ENCODE measurements at places on chromosomes 6 and 20. TPM values are rescaled to one million over a fixed set of nuclear protein-coding genes. Genes with fewer than 3 reads are reported as not detected.

GRCh38 chr20:44392776-44393607 is 37.5 kb downstream of the HNF4A start:
- H3K36me3 ChIP-seq: no peaks in the 10 kb centered on the region
- peaks cover 3% of the 10 kb centered on the region for H3K27me3 ChIP-seq
- DNase-seq: no peak
- no peak overlapping the region for H3K27ac ChIP-seq
- H3K4me3 ChIP-seq: no peak overlapping the region

- peaks cover 2% of the 10 kb centered on the region for H3K27me3 ChIP-seq
- H3K4me3 ChIP-seq: no peak overlapping the region
- H3K36me3 ChIP-seq: no peaks in the 10 kb centered on the region
Observed at GRCh38 chr6:89527634-89528033, 94.7 kb downstream of the ANKRD6 start.

DNA sequence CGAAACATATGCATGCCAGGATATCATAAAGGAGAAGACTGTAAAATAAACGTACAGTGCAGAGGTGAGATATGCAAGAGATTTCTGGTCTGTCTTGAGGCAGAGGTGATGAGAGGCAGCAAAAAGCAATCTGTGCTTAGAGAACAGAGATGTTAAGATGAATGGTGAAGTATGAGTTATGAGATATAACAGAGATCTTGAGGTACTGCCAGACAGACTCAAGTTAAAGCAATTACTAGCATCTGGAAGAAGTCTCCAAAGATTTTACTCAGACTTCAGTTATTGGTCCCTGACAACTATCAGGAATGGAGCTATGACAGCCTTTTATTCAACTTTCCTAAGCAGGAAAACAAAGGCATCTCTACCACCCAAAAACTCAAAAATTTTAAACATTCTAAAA is 122.8 kb upstream of the DST start:
- no peak for DNase-seq
- H3K4me3 ChIP-seq: no peak overlapping the region
- no peak overlapping the region for H3K27ac ChIP-seq
- no peaks in the 10 kb centered on the region for H3K27me3 ChIP-seq

GRCh38 chr20:40692240-40693011 is 3.4 kb upstream of the MAFB start:
- H3K4me1 ChIP-seq: peaks cover 13% of the 10 kb centered on the region
- H3K27ac ChIP-seq: no peak overlapping the region
- H3K4me3 ChIP-seq: no peak overlapping the region

- H3K36me3 ChIP-seq: no peaks in the 10 kb centered on the region
- no peak for DNase-seq
- peaks cover 14% of the 10 kb centered on the region for H3K27me3 ChIP-seq
- H3K27ac ChIP-seq: no peak overlapping the region
Observed at GRCh38 chr6:108145639-108146038, 20.2 kb upstream of the NR2E1 start.

DNA sequence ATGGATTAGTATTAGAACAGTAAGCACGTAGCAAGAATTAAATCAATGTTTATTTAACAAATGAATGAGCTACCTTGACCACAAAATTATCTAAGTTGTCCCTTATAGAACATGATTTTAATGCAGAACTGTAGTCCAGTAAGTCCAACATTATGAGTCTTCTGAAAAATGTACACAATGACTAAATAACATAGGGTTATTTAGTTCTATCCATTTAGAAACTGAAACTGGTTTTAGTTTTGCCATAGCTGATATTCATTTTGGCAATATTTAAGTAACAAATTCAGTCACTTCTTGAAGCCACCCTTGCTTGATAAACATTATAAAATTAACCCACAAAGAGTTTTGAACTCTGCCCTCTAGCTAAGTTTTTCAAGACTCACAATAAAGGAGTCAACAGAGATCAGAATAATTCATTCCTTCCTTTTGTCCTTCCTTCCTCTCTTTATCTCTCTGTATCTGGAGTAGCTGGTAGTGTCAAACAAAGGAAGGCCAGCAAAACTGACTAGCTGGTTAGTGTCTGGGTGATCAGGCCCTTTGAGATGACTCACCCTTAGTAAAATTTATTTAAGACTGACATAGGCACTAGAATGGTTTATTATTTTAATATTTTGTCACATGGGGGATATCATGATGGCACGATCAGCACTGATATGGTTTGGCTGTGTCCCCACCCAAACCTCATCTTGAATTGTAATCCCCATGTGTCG is 115.1 kb downstream of the BTBD9 start:
- no peak overlapping the region for H3K27ac ChIP-seq
- peak; percentile 15 for DNase-seq
- no peaks in the 10 kb centered on the region for H3K27me3 ChIP-seq

GRCh38 chr6:96065213-96065612 is 49.4 kb downstream of the FUT9 start:
- no peak overlapping the region for H3K4me3 ChIP-seq
- no peaks in the 10 kb centered on the region for H3K4me1 ChIP-seq
- no peaks in the 10 kb centered on the region for H3K27me3 ChIP-seq
- DNase-seq: no peak

GRCh38 chr6:73823832-73824231 is 127.8 kb downstream of the CD109 start:
- H3K4me1 ChIP-seq: no peaks in the 10 kb centered on the region
- DNase-seq: no peak
- H3K27me3 ChIP-seq: no peaks in the 10 kb centered on the region
- no peak overlapping the region for H3K4me3 ChIP-seq
- no peak overlapping the region for H3K27ac ChIP-seq
- no peaks in the 10 kb centered on the region for H3K36me3 ChIP-seq

- H3K27ac ChIP-seq: peak overlapping the region; percentile 50
- H3K4me1 ChIP-seq: peaks cover 73% of the 10 kb centered on the region
- H3K36me3 ChIP-seq: no peaks in the 10 kb centered on the region
- H3K27me3 ChIP-seq: no peaks in the 10 kb centered on the region
- H3K4me3 ChIP-seq: peak overlapping the region; percentile 4
Observed at GRCh38 chr6:143549221-143549948, 37.9 kb upstream of the FUCA2 start.

GRCh38 chr6:116210750-116211425 is 43.0 kb downstream of the TSPYL4 start:
- H3K36me3 ChIP-seq: peaks cover 3% of the 10 kb centered on the region
- no peak for DNase-seq
- H3K27ac ChIP-seq: no peak overlapping the region
- H3K4me3 ChIP-seq: no peak overlapping the region

DNA sequence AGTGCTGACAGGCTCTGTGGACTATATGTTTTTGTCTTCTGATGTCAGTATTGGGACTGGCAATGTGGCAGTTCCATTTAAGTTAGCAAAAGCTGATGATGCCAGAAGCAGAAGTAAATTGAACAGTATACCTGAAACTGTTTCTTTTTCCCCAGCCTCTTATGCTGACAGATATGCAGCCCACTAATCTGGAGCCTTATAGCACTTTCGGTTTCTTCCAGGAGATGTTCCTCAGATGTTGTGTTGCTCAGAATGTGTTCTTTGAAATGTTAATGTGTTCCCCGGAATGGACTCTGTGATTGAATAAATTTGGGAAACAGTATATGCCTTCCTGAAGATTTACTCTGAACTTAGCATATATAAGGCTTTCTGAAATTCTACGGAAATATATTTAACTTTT is 80.7 kb upstream of the MRAP2 start:
- H3K4me3 ChIP-seq: no peak overlapping the region
- H3K36me3 ChIP-seq: peaks cover 24% of the 10 kb centered on the region
- H3K4me1 ChIP-seq: no peaks in the 10 kb centered on the region
- no peaks in the 10 kb centered on the region for H3K27me3 ChIP-seq
- DNase-seq: no peak

DNA sequence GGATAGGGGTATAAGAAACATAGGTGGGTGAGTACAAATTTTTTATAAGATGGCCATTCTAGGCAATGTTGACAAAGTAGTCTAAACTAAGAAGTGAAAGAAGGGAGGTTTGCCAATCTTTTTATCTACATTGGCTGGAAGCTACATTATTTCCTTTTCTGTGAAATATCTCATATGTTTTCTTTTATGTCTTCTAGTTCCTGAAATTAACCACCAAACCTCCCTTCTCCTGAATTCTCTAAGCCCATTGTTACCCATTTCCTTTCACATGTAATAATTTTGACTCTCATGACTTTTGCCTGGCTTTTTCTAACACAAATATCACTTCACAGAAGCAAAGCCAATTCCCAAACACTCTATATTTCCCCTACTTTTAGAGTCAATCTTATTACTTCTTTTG is 496.2 kb upstream of the JAG1 start:
- H3K4me1 ChIP-seq: no peaks in the 10 kb centered on the region
- H3K4me3 ChIP-seq: no peak overlapping the region
- no peaks in the 10 kb centered on the region for H3K27me3 ChIP-seq
- no peaks in the 10 kb centered on the region for H3K36me3 ChIP-seq
- no peak overlapping the region for H3K27ac ChIP-seq

DNA sequence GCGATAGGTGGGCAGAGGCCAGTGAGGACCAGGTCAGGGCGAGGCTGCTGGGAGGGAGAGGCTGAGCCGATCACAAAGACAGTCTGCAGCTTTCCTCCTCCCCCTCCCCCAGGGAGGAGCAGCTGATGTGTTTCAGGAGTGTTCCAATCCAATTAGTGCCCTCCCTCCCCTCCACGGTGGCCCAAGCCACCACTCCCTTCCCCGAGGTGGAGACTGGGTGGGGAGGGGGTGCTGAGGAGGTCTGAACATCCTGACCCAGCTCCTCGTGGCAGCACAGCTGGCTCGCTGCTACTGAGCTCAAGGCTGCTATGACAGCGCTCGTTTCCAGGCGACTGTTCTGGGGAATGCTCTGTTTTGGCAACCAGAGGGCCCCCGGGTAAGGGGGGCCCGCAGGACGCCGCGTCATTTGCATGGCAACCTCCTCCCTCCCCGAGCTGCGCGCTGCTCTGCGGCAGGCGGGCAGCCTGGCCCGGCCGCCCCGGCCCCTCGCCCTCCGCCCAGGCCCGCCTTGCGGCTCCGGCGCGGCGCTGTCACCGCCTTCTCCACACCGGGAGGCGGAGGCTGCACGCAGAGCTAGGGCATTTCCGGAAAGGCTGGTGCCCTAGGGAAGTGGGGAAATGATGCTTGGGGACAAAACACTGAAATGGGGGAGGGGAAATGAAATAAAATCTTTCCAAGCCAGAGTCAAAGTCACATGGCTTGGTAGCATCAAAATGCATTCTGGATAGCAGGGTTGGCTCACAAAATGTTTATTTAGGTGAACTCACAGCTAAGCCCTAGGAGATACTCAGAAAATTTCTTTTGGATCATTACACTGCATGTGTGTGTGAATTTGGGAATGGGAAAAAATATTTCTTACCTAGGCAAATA is 67.4 kb upstream of the PIM1 start:
- H3K4me3 ChIP-seq: peak overlapping the region; percentile 80
- H3K27me3 ChIP-seq: no peaks in the 10 kb centered on the region
- peak; percentile 71 for DNase-seq
- no peaks in the 10 kb centered on the region for H3K36me3 ChIP-seq
- H3K4me1 ChIP-seq: peaks cover 17% of the 10 kb centered on the region
- peak overlapping the region; percentile 24 for H3K27ac ChIP-seq

DNA sequence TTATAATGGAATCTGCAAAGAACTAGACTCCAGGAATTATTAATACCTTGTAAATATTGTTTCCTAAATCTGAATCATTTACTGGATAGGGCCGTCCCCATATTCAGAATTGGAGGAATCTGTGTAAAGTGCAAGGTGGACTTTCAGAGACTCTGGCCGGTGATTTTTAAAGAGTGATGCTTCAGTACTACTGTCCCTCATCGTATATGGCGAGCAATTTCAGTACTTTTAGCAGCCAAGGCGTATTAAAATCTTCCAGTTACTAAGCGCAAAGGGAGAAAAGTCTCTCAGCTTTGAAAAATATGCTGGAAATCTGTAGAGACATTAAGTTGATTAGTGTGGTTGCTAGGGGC is 483 bp downstream of the SMIM26 start:
- peaks cover 22% of the 10 kb centered on the region for H3K36me3 ChIP-seq
- no peaks in the 10 kb centered on the region for H3K27me3 ChIP-seq
- peak overlapping the region; percentile 98 for H3K4me3 ChIP-seq
- no peak for DNase-seq

GRCh38 chr6:10597499-10598001 is 76.4 kb downstream of the GCNT2 start:
- H3K4me3 ChIP-seq: no peak overlapping the region
- H3K27me3 ChIP-seq: no peaks in the 10 kb centered on the region
- no peaks in the 10 kb centered on the region for H3K36me3 ChIP-seq

- no peak for DNase-seq
- peaks cover 14% of the 10 kb centered on the region for H3K4me1 ChIP-seq
- no peak overlapping the region for H3K4me3 ChIP-seq
- H3K36me3 ChIP-seq: no peaks in the 10 kb centered on the region
Observed at GRCh38 chr6:42958125-42958524, 2.4 kb upstream of the GNMT start.

GRCh38 chr6:52221302-52221701 is 23.0 kb downstream of the IL17F start:
- H3K4me1 ChIP-seq: no peaks in the 10 kb centered on the region
- no peak for DNase-seq
- no peak overlapping the region for H3K4me3 ChIP-seq
- no peaks in the 10 kb centered on the region for H3K36me3 ChIP-seq
- H3K27me3 ChIP-seq: no peaks in the 10 kb centered on the region

DNA sequence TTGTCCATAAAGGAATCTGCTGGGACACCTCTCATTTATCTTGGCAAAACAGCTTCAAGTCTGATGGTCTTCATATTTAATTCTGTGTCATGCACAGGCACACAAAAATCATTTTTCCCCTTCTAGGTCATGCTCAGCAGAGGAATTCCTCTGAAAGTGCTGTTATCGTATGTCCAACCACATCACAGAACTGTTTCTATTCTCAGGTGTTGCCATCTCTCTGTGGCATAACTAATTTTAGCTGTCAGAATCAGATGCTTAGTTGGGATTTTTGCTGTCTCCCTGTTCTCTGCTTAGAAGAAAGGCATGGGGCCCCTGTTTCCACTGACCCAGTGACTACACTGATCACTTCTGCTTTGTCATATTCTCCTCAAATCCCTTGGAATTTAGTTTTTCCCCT is 608.0 kb upstream of the EPHA7 start:
- DNase-seq: no peak
- no peaks in the 10 kb centered on the region for H3K27me3 ChIP-seq
- H3K36me3 ChIP-seq: no peaks in the 10 kb centered on the region

- no peaks in the 10 kb centered on the region for H3K27me3 ChIP-seq
- no peak for DNase-seq
- no peaks in the 10 kb centered on the region for H3K4me1 ChIP-seq
- H3K36me3 ChIP-seq: no peaks in the 10 kb centered on the region
- H3K4me3 ChIP-seq: no peak overlapping the region
Observed at GRCh38 chr6:1958257-1958656, 287.1 kb downstream of the GMDS start.

The SLC22A3 gene
- 1.9 TPM for polyA plus RNA-seq

The SRMS gene
- polyA plus RNA-seq: not detected

The EMILIN3 gene
- not detected for polyA plus RNA-seq

The FAM83C gene
- not detected for polyA plus RNA-seq

The SLC23A2 gene
- 4.0 TPM for polyA plus RNA-seq

The BNIP5 gene
- polyA plus RNA-seq: not detected

The DEFB114 gene
- not detected for polyA plus RNA-seq

The CST2 gene
- not detected for polyA plus RNA-seq

The KCNK16 gene
- polyA plus RNA-seq: not detected

The MAFB gene
- not detected for polyA plus RNA-seq

The MAPK13 gene
- polyA plus RNA-seq: 70.0 TPM

Measured in CD4-positive, CD25-positive, alpha-beta regulatory T cell (primary cell).